ENCODE measurements at places on chromosomes 2 and 18.

- DNase-seq: no peak
Measured at GRCh38 chr2:190254063-190254850, 65.4 kb downstream of the HIBCH start.

DNA sequence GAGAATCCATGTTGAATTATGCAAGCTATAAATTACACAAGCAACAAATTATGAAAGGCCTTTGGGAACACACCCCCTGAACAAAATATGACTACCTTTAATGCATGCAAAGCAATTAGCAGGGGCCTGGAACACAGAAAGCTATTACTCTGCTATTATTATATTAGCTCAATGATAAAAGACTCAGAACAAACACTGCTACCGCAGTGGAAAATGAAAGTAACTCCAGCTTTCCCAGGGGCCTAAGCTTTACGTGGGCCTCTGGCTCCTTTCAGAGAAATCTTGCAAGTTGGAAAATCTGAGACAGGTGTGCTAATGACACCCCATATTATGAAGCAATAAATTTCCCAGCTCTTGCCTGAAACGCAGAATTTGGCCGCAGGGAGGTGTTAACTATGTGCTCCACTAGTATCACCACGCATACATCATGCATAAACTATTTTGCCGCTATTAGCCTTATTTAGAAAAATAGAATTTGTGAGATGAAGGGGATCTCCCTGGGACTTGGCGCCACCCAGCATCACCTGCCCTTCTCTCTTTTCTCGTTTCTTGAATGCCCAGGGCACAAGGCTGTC, 321.6 kb upstream of the LYPD1 start:
- no peak for DNase-seq

- peak; percentile 90 for DNase-seq
Measured at GRCh38 chr2:188623995-188624643, 332.4 kb downstream of the GULP1 start.

- DNase-seq: no peak
Measured at GRCh38 chr2:26164231-26164630, 8.7 kb upstream of the GAREM2 start.

DNA sequence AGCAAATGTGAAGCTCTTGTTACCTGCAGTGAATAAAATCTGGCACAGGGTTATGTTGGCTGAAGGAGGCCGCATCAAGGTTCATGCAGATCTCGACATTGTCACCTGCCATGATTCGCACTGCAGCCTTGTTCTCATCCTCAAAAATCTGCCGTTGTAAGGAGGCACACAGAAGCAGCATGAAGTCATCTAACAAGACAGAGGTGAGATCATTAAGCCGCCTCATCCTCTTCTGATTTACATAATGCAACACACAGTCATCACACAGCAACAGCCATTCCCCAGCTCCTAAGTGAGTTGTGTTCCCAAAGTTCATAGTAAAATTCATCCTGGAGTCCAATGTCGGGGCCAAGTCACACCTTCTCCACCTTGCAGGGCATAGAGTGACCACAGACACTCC, 232.1 kb downstream of the NAPG start:
- no peak for DNase-seq

- DNase-seq: no peak
Measured at GRCh38 chr2:138581909-138582308, 80.3 kb downstream of the SPOPL start.

- peak; percentile 97 for DNase-seq
Measured at GRCh38 chr2:45177870-45178269, 168.6 kb upstream of the SIX2 start.

DNA sequence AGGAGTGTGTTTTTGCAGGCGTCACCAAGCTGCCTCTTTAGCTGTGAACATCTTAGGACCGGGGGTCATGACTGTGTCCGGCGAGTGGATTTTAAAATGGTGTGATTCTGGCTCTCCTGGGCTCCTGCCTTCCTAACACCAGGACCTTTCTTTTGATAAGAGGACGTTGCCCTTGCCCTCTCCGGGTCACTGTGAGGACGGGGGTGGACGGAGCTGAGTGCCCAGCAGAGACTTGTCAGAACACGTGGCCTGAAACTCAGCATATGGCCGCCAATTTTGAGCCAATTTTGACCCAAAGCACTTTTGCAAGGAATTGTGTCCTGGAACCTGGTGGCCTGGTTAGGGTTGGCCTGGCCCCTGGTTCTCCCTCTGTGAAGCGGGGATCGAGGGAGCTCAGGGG, 40.2 kb downstream of the RTP5 start:
- no peak for DNase-seq

- DNase-seq: no peak
Measured at GRCh38 chr2:191907545-191907944, 60.7 kb upstream of the CAVIN2 start.

- no peak for DNase-seq
Measured at GRCh38 chr2:43831543-43832294, 6.9 kb downstream of the ABCG5 start.

DNA sequence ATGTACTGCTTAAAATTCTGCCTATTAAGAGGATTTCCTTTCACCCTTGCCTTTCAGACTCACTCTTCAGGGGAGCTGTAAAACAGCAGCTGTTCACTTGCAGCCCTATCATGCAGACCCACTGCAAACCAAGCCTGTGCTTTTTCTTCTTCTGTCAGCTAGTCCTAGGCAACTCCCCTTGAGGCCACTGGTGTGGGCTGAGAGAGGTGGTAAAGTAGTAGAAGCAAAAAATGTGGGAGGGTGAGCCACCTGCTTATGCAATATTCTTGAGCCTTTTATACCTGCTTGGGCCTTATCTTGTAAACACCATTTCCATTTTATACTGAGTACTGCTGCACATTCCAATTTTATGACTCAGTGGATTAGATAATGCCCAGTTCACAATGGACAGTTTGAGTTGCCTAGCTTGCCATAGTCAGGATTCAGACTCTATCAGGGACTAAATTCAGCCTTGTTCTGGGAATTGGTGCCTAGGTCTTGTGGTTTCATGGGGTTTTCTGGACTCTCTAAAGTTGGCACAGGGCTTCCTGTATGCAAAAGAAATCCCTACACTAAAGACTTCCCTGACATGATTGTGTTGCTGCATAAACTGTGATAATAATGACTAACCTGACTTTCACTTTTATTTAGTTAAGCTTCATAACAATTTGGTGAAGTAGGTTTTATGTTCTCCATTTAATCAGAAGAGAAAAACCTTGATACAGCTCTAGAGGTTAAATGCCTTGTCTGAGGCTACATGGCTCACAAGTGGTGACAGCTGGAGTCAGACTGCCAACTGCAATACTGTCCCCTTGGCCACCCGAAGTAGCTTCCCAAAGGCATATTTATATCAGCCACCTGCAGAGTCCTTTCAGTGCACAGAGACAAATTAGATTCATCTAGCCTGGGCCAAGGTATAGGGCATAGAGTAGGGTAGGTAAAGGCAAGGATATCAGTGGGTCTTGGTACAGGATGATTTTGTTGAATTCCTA, 47.4 kb upstream of the KDM3A start:
- peak; percentile 17 for DNase-seq

DNA sequence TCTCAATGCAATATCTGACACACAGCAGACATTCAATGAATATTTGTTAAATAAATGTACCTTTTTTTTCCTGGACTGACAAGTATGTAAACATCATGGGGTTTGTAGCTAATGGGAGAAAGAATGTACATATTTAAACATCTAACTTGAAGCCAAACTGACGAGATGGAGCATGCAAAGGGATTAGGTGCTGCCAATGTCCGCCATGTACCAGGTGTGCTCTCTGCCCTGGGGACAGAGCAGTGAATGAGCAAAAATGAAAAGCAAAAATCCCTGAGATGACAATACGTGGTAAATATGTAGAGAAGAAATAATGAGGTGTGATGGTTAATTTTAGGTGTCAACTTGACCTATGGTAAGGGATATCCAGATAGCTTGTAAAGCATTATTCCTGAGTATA, 247.4 kb upstream of the CELF4 start:
- no peak for DNase-seq

DNA sequence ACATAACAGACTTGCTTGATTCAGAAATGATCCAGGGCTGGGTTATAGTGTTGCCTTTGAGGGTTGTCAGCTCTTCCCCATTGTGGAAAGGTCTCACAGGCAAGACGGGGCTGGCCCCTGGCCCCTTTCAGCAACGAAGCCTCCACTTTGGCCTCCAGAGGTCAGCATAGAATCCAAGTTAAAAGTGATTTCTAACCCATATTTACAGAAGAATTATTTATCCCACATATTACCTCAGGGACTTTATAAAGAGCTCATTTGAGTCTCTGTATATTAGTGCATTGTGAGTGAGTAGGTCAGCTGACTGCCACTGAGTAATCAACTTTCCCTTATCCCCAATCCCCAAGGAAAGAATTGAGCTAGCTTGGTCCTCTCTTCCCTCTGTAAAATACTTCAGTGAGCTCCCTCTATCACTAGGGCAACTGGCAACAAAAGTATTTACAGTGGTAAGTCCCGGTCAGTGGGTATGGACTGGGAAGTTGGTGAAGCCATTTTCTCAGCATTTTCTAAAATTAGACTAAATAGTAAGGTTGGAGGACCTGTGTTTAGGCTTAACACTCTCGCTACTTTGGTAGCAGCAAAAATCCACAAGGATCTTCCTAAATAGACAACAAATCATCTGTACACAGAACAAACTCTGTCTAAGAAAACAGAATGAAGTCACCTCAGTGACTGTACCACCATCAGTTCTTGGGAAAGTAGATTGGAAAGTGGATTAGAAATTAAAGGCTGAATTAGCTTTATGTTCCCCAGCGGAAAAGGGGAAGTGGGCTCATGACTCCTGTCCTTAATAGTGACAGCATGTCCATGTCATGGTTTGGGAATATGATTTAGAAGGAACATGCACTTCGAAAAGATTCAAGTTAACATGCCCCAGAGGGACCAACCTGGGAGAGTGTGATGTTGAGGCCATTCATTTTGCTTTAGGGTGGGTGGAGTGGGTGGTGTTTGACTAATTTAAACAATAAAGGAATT, 171.0 kb upstream of the SIX3 start:
- DNase-seq: no peak

- DNase-seq: no peak
Measured at GRCh38 chr2:231535961-231536360, 5.7 kb upstream of the NMUR1 start.

DNA sequence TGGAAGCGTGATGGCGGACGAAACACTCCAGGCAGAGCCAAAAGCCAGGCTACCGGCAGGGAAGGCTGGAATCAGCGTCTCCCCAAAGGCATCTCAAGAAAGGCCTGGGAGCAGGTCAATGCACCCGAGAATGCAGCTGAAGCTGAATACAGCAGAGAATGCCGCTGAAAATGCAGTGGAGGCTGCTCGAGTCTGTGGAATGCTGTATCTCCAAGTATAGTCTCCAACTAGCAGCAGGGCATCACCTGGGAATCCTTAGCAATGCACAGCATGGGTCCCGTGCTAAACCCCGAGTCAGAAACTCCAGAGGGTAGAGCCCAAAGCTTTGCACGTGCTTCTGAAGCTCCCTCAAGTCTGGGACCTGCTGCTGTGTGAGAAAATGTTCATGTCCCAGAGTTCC, 191.1 kb upstream of the ALKAL2 start:
- no peak for DNase-seq

GRCh38 chr2:207184348-207184747, 18.6 kb upstream of the KLF7 start:
- DNase-seq: peak; percentile 25

GRCh38 chr2:78077633-78078032, 555.5 kb upstream of the LRRTM4 start:
- no peak for DNase-seq

- peak; percentile 45 for DNase-seq
Measured at GRCh38 chr2:165114346-165114939, 89.4 kb downstream of the SCN3A start.

GRCh38 chr2:111155610-111156009, 34.9 kb downstream of the BCL2L11 start:
- DNase-seq: no peak

DNA sequence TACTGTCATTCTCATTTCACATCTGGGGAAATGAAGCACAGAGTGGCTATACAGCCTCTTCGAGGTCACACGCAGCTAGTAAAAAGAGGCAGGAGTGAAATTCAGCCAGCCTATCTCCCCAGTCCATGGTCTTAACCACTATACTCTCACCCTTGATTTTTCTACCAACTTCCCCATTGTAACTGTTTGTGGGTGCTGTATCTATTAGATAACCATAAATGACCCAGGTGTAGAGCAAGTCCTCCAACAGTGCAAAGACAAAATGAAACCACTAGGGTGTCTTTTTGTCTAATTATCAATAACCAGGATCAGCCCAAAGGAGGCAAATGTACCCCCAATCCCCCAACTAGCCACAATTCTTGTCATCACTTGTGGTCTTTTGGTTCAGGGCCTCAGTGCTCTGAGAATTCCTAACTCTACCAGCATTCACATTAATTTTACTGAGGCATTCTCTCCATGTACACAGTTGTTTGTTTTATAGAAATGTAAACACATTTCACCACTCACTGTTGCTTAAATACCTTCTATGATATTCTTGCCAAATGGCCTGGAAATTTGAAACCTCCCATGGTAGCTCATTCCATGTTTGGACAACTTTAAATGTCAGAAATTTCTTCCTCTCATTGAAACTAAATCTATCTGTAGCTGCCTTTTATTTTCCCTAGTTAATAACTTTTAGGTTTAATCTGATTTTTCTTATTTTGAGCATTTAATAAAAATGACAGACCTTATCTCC, 58.7 kb downstream of the SLC40A1 start:
- DNase-seq: peak; percentile 84

GRCh38 chr2:47011264-47011663, 95.7 kb upstream of the MCFD2 start:
- no peak for DNase-seq

GRCh38 chr18:26135548-26135947, 1.9 kb downstream of the PSMA8 start:
- DNase-seq: no peak

- no peak for DNase-seq
Measured at GRCh38 chr18:78994531-78994930, 14.9 kb downstream of the SALL3 start.

- peak; percentile 94 for DNase-seq
Measured at GRCh38 chr2:68284896-68285295, 32.6 kb upstream of the PPP3R1 start.

GRCh38 chr2:19059076-19059475, 299.3 kb downstream of the OSR1 start:
- no peak for DNase-seq

- no peak for DNase-seq
Measured at GRCh38 chr2:28543316-28544035, 47.6 kb downstream of the PLB1 start.

- DNase-seq: no peak
Measured at GRCh38 chr2:232878855-232879617, 9.0 kb downstream of the SNORC start.

DNA sequence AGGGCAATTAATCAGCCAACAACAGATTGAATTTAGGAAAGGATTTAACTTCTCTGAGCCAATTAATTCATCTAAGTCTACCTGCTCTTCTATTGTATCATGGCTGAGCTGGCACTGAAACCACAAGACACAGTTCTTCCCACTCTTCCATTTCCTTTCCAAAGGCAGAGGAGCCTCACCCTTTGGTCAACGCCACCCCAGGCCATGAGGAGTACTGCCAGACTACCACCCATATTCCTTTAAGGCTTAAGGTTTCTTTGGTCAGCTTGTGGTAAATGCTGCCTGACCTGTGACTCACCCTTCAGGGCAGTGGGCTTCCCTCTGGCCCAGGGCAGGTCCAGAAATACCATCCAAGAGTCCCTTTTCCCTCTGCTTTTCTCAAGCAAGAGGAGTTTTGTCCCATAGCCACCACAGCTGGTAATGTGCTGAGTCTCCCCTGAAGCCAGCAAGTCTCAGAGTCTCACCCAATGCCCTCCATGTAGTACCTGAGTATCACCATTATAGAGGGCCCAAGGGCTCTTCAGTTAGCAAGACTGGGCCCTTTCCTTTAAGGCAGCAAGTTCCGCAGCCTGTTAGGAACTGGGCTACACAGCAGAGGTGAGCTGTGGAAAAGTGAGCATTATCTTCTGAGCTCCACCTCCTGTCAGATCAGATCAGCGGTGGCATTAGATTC, 900.5 kb upstream of the CRIM1 start:
- no peak for DNase-seq

- no peak for DNase-seq
Measured at GRCh38 chr2:188267776-188268175, 23.9 kb upstream of the GULP1 start.
